ENCODE measurements at places on chromosomes 2 and 18.

DNA sequence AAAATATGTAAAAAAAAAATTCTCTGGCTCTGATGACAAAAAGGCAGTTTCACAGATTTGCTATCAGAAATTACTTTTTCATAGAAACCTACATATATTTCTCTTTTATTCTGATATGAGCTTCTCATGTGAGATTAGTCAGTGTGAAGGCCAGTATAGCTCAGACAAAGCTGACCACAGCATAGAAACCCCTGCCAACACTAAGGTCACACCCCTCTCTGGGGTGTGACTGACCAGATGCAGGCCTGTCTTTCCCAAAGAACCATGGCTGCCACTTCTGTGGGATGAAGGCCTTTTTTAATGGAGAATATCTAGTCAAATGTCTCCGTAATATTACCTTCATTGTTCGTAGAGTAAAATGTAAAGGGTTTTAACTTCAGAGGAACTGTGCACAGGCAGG is 330.3 kb upstream of the KCNJ3 start:
- no peak for DNase-seq

DNA sequence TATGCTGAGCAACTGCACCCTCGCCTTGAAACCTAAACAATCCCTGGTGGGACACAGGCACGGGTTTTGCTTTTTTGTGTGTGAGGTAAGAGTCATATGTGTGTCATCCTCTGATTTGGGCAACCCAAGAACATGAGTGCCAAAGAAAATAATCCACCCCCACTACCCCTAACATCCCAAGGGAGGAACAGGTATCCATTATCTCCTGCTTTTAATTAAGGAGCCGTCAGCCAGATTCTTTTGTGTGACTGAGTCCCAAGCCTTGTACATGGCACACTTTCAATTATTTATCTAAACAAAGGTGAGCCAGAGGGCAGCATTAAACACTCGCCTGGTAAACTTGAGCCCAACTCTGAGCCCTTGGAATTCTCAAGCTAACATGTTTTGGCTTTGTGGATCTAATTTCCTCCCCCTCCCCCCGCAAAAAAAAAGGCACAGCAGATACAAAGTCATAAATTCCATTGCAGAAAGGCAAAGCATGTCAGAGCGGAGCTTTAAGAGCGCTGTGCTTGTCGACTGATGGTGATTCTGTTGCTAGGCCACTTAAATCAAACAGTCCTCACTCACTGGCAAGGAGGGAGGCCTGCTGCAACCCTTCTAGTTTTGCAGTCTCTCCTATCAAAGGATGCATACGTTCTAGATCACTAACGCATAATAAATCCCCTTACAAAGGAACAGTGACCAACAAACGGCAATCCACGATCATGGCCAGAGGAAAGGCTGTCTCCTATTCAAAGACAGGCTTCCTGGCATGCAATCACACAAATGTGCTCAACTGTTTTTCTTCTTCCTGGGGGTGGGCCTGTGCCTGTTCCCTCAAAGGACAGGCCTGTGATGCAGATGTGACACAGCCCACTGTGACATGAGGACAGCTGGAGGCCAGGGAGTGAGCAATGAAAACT is 143.5 kb upstream of the LMAN1 start:
- no peak for DNase-seq

DNA sequence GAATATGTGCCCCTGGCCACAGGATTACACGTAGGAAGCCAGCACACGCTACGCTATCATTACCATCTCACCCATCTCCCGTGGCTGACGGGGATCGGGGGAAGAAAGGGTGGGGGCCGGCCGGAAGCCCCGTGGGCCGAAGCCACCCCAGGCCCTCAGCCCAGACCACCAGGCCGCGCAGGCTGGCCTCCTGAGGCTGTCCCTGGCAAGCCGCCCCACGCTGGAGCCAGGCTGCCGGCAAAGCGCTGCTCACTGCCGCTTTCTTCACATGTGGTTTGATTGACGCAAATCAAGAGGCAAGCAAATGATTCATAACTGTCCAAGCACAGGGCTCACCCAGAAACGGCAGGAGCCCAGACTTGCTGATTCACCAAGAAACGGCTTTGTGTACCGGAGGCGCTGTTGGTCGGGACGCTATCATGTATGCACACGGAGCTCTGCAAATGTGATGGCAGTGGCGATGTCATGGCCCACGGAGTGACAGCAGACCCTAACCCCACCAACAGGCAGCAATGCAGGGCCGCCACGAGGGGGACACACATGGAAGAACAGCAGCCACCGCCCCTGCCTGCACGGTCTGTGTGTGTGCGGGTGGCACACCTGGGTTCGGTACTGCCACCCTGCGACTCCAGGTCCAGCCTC is 125.7 kb downstream of the HDAC4 start:
- DNase-seq: no peak

DNA sequence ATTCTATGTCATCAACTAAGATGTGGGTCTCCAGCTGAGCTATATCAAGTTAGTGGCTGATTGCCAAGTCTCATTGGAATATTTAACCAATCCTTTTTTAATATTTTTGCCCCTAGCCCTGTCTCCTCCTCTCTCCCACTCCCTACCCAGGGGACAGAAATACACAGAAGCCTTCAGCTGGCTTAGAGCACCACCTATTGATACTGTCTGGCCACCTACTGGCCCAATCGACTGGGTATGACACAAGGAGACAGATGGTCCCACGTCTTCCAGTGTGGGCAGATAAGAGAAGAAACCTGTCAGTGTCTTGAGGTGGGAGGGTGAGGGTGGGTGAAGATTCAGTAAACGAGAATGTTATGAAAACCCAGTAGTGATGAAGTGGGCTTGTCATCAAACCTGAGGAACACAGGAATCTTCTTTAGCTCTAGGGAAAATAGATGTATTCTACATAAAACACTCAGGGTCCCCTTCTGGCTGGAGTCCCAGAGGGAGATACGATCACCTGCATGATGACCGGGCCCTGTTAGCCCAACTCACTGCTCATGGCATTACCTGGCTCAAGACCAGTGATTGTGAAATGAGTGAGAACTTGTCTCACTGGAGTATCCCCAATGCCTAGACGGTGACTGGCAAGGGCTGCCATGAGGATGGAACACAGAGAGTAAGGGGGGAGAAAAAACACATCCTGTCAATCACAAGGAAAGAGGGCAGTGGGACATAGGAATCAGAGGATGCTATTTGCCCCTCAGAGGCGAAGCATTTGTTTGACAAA is 26.7 kb downstream of the POLR1A start:
- no peak for DNase-seq

DNA sequence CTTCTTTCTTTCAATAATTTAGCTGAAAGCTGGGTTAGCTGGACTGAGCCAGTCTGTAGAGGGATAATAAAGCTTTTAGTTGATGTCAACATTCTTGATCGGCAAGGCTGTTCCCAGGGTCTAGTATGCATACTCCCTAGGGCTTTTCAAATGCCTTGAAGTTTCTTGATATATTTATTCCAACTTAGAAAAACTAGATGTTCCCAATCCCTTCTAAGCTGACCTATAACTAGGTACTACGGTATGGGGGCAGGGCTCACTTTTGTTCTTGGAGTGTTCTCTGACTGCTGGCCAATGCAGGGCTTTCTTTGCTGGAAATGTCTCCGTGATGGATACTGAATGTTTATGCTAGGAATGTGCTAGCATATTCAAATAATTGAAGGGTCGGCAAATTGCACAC is 258.6 kb upstream of the TANK start:
- DNase-seq: no peak

DNA sequence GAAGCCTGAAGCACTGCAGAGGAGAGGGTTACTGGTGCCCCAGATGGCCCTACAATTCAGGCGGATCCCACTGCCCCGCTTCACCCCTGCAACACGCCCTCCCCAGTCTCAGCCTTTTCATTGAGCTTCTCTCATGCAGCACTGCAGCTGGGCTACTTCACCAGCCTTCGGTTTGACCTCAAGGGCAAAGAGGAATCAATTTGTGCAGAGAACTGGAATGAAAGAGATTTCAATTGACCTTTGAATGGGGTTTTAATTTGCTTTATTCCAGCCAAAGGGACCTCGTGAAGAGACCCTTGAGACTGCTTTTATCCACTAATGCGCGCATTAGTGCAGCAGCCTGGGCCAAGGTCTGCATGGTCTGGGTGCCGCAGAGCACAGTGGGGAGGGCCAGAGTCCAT is 8.8 kb upstream of the POMC start:
- DNase-seq: no peak

- peak; percentile 35 for DNase-seq
These were observed 714 bp downstream of the ASXL3 start for GRCh38 chr18:33578518-33579348.

GRCh38 chr2:204505946-204506345 is 39.3 kb upstream of the PARD3B start:
- DNase-seq: no peak

GRCh38 chr2:45263147-45263546 is 253.9 kb upstream of the SIX2 start:
- DNase-seq: no peak

- DNase-seq: no peak
These were observed 9.1 kb downstream of the RESP18 start for GRCh38 chr2:219323434-219323833.

GRCh38 chr2:223930103-223930976 is 14.8 kb downstream of the WDFY1 start:
- no peak for DNase-seq

- DNase-seq: no peak
These were observed 370.2 kb upstream of the LYPD1 start for GRCh38 chr2:133040170-133040569.

- DNase-seq: no peak
These were observed 240.8 kb upstream of the RGPD4 start for GRCh38 chr2:107585851-107586250.

GRCh38 chr2:99949963-99950362 is 192.4 kb downstream of the AFF3 start:
- no peak for DNase-seq

GRCh38 chr2:111896576-111896975 is 1.8 kb upstream of the MERTK start:
- DNase-seq: no peak

DNA sequence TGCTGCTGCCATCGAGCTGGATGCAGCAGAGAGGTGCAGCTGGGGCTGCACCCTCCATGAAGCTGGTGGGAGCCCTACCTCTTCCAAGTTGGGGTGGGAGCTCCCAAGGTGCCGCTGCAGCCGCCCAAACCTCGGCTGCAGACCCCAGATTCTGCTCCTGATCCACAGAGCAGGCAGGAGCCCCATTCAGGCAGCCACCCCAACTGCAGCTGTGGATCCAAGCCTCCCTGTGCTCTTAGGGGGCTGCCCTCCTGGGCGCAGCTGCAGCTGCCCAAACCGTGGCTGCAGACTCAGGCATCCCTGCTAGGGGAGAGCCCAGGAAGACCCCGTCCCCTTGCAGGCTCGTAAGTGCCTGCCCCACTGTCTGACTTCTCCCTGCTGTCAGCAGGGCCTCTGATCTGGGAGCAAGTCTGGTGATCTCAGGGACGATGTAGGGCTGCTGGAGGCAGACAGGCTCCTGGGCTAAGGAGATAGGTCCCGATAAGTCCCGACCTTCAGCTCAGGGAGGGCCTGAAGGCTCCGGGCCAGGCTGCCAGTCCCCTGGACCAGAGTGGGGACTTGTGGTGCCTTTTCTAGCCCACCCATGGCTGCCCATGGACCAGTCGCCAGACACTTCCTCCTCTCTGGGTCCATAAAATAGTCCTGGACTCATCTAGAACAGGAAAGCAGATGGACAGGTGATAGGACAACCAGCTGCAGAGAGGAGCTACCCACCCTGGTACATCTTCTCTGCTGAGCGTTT is 767.1 kb upstream of the CDH7 start:
- no peak for DNase-seq

GRCh38 chr2:40751981-40752380 is 300.1 kb upstream of the SLC8A1 start:
- no peak for DNase-seq

DNA sequence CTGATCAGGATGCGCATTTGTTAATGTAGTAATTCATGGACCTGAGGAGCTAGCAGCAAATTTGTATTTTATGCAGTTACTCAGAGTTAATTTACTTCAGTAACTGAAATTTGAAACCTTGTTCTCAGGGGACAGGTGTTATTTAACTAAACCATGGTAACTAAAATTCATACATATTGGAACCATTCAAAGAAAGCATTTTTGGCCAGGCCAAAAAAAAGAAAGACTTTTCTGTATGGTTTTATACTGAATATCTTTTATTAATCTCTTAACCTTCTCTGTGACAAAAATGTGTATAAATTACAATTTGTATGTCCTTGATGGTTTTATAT is 4.4 kb upstream of the KLHL23 start:
- DNase-seq: no peak

GRCh38 chr2:220590476-220590875 is 963.0 kb downstream of the SLC4A3 start:
- DNase-seq: no peak

- DNase-seq: no peak
These were observed 64.7 kb downstream of the STK39 start for GRCh38 chr2:168182550-168183249.

DNA sequence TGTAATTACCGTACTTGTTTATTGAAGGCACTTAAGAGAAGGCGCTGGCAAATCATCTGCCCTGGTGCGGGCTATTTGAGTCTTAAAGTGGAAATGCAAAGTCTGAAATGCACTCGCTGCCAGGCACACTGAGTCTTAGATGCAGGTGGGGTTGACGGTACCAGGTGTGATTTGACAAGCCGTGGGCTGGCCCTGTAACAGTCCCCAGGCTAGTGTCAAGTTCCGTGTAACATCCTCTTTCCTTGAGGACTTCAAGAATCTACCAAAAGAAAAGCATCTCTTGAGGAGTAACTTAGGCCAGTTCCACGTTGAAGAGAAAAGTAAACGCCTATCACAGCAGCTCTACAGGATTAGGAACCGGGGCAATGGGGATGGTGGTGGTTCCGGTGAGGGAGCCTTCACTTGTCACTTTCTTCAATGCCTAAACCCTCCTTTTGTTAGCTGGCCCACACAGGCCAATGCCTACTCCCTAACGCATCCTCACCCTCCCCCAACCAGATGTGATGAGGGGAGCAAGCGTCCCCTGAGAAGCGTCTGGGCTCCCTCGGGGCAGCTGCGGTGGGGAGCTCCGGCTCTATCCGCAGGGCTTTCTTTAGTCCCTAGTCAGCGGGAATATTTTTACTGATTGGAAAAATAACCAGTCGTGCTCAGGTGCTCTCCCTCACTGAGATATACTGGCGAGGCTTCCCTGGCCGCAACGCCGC is 1.5 kb upstream of the UGP2 start:
- DNase-seq: peak; percentile 73

GRCh38 chr2:191983186-191983585 is 136.3 kb upstream of the CAVIN2 start:
- no peak for DNase-seq

- no peak for DNase-seq
These were observed 7.1 kb upstream of the ADD2 start for GRCh38 chr2:70775141-70775540.

DNA sequence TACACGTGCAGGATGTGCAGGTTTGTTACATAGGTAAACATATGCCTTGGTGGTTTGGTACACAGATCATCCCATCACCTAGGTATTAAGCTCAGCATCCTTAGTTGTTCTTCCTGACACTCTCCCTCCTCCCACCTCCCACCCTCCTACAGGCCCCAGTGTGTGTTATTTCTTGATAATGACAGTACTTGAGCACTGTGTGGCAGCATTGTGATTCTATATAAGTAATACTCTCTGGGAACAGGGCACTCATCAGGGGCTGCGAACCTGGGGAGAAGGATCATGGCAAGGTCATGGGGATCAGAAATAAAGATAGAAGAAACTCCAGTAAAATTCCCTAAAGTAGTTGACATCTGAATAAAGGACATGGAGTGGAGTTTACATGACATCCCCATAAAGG is 1256.2 kb upstream of the CRIM1 start:
- DNase-seq: no peak
